ENCODE measurements at places on chromosomes 4 and X.
A peak's percentile ranks its signal among the peaks of the same experiment; 100 is the strongest.

GRCh38 chr4:122692641-122693520, 39.6 kb upstream of the BBS12 start:
- DNase-seq = no peak

GRCh38 chr4:25299476-25300203, 12.9 kb upstream of the ZCCHC4 start:
- DNase-seq = peak; percentile 96

DNA sequence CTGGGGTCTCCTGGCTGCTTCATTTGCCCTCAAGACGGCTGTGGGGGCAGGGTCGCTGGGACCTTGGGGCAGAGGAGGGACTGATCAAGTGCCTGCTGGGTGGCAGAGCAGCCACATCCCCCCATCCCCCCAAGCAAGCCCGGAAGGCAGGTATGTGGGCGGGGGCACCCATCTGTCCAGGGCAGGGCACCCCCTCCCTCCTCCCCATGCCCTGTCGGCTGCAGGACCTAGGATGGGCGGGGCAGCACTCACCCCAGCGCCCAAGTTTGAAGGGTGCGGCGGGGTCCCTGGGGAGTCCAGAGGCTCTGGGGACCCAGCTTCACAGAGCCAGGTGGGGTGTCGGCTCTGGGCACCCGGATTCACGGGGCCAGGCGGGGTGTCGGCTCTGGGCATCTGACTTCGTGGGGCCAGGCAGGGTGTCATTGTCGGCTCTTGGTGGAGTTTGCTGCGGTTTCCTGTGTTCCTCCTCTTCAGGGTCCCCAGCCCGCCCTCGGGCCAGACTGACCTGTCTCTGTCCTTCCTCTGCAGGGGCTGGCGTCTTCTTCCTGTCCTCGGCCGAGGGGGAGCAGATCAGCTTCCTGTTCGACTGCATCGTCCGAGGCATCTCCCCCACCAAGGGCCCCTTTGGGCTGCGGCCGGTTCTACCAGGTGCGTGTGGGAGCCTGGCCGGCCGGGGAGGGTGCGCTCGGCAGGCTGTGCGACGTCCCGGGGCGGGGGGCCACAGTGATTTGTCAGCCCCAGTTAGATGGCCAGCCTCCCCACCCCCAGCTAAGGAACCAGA, 22.1 kb downstream of the DOK7 start:
- peak; percentile 78 for DNase-seq

DNA sequence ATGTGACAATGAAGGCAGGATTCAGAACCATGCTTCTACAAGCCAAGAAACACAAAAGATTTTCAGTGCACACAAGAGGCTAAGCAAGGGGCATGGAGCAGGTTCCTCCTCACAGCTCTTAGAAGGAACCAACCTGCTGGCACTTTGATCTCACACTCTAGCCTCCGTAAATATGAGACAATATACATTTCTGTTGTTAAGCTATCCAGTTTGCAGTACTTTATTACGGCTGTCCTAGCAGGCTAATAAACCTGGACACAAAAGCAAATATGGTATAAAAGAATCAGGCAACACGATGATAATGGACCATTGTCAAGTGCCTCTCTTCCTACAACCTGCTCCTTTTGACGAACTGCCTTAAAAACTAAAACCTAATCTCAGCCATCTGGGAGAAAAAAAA, 114.5 kb downstream of the ZAR1 start:
- peak; percentile 31 for DNase-seq

- no peak for DNase-seq
These were observed 10.3 kb upstream of the CENPU start for GRCh38 chr4:184744236-184744635.

GRCh38 chr4:143344774-143345173, 8.1 kb downstream of the GAB1 start:
- DNase-seq = no peak

DNA sequence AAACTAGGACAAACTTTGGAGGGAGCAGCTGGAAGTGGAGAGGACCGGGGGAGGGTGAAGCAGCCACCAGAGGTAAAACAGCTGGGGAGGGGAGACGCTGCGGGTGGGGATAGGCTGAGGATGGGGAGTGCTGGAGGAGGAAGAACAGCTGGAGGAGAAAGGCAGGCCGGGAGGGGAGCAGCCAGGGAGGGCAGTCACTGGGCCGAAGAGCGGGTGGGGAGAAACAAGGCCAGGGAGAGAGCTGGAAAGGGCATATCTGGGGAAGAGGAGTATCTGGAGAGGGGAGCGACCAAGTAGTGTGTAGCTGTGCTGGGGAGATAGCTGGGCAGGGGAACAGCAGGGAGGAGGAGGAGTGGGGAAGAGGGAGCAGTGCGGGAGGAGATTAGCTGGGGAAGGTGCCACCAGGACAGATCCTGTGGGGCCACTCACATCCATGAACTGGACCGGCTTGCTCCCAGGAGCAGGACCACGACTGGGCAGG, 2.7 kb downstream of the SLC38A5 start:
- no peak for DNase-seq

DNA sequence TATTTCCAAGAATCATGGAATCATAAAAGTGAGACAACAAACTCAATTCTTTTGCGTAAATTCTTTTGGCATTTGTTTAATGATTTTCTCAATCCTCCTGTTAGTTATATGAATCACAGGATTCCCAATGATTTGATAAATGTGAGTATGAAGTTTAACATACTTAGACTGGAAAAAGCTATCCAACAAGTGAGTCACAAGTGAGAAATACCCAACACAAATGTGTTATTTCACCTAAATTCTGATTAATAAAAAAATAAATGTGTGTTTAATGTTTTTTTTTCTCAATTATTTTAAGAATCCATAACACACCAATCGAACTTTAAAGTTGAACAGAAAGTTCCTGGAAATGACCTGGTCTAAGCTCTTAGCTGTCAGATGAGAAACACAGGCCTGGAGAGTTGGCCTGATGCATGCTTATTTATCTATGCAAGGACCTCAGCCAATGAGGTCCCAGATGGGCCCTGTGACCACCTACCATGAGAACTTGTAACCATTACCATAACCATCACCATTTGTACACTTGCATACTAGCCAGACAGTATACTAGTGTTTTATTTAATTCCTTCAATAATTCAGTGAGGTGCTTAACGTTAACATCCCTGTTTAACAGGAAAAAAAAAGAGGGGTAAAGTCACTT, 386.7 kb downstream of the SPRY1 start:
- no peak for DNase-seq

DNA sequence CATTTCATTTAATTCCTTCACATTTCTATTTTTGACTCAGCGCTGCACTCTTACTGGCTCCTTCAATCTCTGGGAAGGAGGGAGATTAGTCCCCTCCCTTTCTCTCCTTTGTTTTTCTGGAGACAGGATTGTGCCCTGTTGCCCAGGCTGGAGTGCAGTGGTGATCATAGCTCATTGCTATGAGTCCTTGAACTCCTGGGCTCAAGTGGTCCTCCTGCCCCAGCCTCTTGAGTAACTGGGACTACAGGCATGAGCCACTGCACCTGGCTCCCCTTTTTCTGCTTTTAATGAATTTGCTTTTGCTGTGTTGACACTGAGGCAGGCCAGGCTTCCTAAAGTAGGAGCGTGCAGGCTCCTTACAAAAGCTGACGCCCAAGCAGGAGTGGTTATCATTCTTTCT, 10.5 kb downstream of the TBC1D14 start:
- peak; percentile 61 for DNase-seq

- DNase-seq = no peak
These were observed 435.0 kb downstream of the MAGEE1 start for GRCh38 chrX:76862509-76862908.

DNA sequence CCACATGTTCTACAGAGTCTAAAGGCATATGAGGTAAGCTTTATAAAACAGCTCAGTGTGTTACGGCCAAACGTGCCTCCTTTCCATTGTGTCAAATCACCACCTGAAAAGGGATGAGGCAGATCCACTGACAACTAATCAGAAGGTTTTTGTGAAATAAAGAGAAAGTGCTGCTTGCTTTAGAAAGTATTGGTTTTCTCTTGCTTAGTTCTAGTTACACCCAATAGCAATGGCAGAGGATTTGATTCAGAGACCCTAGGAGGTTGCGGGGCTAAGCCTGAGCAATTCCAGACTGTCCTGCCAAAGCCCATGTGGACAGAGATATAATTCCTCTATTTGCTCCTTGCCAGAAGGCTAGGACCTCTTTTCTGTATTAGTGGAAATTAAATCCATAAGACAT, 125.5 kb downstream of the SPRY1 start:
- no peak for DNase-seq

DNA sequence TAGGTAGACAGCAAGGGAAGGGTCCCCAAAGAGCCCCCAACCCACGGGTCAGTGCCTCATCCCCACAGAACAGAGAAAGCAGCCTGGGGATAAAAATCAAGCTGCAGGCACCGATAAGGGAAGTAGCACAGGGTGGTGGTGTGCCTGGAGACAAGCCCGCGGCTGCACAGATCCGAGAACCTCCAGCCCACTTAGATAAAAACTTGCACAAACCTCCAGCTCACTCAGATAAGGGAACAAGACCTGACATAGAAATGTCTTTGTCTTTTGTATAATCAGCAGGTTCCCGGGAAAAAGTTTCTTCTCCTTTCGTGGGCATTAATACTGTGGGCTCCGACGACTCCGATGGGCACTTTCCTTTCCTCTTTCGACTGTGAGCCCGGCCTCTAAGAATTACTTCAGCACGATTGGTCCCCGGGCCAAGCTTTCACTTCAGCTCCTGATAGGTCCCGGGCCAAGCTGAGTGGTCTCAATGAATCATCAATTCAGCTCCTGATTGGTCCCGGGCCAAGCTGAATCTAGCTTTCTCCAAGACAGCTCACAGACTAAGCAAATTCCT, 32.4 kb downstream of the PRDX4 start:
- DNase-seq = no peak

GRCh38 chr4:40546969-40547788, 82.5 kb downstream of the RBM47 start:
- peak; percentile 51 for DNase-seq

DNA sequence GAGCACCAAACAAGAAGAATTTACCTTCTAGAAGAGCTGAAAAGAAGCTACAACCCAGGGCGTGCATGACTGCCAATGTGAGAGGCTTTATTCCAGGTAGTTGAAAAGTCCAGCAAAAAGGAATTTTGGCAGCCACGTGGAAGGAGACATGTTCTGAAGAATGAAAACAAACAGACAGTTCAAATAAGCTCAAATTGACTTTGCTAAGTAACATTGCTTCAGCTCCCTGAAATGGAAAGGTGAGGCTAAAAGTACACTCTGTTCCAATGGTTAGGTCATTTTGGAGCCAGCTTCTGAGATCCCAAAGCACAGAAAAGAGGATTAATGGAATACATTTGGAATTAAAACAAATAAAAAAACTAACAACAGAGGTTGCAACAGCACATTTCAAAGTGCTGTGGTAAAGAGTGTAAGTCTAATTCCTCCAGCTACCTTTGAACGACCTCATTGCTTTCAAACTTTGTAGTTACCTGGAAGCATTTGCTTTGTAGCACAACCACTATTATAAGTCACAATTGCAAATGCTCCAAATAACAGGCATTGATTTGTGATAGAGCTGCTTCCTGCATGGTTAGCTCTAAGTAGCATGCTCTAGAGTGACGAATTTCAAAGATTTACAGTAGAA, 405.3 kb upstream of the EDA2R start:
- DNase-seq = no peak

DNA sequence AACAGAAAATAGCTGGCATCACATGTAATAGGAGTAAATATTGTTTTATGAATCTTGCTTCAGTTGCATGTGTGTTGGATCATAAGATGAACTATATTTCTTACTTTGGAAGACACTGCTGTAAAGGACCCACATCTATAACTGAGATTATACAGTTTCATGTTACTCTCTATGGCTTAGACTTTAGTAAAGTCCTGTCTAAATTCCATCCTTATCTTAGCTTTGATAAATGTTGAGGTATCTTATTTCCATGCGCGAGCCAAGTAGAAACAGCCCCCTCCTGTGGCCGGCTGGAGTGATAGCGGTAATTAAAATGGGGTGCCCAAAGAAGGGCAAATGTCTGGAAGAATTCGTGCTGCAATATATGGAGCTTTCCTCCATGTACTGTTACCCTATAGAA, 43.0 kb downstream of the CCDC158 start:
- DNase-seq = peak; percentile 61

GRCh38 chr4:629636-629914, 4.2 kb downstream of the PDE6B start:
- DNase-seq = no peak

GRCh38 chrX:70096052-70096451, 33.8 kb downstream of the OTUD6A start:
- peak; percentile 55 for DNase-seq

DNA sequence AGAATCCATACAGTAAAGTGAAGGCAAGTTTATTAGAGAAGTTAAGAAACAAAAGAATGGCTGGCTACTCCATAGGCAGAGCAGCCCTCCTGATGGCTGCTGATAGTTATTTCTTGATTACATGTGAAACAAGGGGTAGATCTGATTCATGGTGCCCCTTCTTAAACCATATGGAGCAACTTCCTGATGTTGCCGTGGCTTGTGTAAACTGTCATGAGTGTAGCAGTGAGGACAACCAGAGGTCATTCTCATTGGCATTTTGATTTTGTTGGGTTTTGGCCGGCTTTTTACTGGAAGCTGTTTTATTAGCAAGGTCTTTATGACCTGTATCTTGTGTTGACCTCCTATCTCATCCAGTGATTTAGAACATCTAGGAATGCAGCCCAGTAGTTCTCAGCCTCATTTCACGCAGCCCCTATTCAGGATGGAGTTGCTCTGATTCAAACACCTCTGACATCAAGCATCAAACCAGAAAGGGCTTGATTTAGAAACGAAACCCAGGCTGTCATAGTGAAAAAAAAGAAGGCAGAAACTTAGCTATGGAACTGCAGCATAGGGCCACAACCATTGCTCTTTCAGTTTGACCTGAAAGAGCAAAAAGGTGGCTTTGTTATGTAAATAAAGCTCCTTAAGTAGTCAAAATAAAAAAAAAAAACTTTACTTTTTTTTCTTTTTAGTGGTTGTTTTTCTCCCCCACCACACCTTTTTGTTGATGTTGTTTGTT, 37.8 kb downstream of the SPCS3 start:
- DNase-seq = no peak

- no peak for DNase-seq
These were observed 13.6 kb upstream of the SEPTIN6 start for GRCh38 chrX:119706616-119707015.

- no peak for DNase-seq
These were observed 8.5 kb upstream of the ELMOD2 start for GRCh38 chr4:140515423-140515822.

- DNase-seq = no peak
These were observed 317.9 kb upstream of the DIPK2B start for GRCh38 chrX:45518552-45518951.

DNA sequence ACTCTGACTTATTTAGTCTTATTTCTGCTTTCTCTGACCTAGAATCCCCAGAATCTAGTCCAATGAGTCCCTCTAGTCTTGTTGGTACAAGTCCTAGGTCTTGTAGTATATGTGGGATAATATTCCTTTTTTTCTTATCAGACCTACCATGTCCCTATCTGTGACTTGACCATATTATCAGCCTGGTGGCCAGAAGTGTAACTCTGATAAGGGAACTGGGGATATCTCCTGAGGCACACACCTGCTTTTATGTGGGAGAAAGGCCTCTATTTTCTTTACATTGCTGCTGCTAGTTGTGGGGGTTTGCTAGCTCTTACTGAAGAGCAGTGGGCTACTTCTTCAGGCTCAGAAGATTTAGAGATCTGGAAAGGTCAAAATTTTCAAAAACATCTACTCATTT, 38.6 kb downstream of the CFAP299 start:
- no peak for DNase-seq

- DNase-seq = no peak
These were observed 32.0 kb downstream of the ATXN3L start for GRCh38 chrX:13287816-13288215.

- DNase-seq = no peak
These were observed 92.3 kb upstream of the ADRA2C start for GRCh38 chr4:3673716-3674478.
